Mammary epithelial cell (primary cell): ENCODE measurements at places on chromosomes 2 and 18. TPM values are rescaled to one million over a fixed set of nuclear protein-coding genes. Genes with fewer than 3 reads are reported as not detected.

NMUR1 gene
- not detected for total RNA-seq

DYNAP gene
- not detected for total RNA-seq

RAB17 gene
- total RNA-seq = 7.2 TPM

SIX3 gene
- not detected in 2 replicates for total RNA-seq

MFF gene
- 44.2 TPM for total RNA-seq

NEB gene
- under 0.01 TPM for total RNA-seq

NFU1 gene
- total RNA-seq = 33.0 and 39.3 TPM in 2 replicates

RESP18 gene
- total RNA-seq = not detected

PAX3 gene
- total RNA-seq = not detected

SLC9A4 gene
- total RNA-seq = not detected

SERPINB3 gene
- total RNA-seq = 0.75 and 2.4 TPM in 2 replicates

CXCR1 gene
- under 0.01 TPM for total RNA-seq

TCF23 gene
- not detected for total RNA-seq

CTAGE1 gene
- not detected in 2 replicates for total RNA-seq

SPATA3 gene
- not detected in 2 replicates for total RNA-seq

MYL12A gene
- 274 and 429 TPM in 2 replicates for total RNA-seq

VWA3B gene
- total RNA-seq = not detected

IL36B gene
- not detected for total RNA-seq

DLGAP1 gene
- 0.69 TPM in 1 of 2 replicates, not detected in the other for total RNA-seq

GPR148 gene
- not detected for total RNA-seq

TIMM21 gene
- 30.9 and 37.5 TPM in 2 replicates for total RNA-seq
